ENCODE measurements at places on chromosomes 4 and X.

DNA sequence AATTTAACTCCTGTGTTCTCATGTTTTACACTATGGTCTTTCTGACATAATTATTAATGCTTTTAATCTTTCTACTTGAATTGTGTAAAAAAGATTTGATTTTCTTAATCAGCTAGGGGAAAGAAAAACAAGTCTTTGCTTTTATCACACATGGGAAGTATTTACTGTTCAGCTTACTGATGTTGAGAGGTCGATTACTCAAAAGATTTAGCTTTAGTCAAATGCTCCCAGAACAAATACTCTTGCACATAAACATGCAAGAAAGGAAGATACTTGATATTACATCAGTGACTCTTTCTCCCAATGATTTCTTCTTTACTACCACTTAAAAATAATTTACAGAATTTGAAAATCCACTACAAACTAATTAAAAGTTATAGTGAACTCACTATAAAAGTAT, 198.3 kb upstream of the FAT4 start:
- no peak for DNase-seq

DNA sequence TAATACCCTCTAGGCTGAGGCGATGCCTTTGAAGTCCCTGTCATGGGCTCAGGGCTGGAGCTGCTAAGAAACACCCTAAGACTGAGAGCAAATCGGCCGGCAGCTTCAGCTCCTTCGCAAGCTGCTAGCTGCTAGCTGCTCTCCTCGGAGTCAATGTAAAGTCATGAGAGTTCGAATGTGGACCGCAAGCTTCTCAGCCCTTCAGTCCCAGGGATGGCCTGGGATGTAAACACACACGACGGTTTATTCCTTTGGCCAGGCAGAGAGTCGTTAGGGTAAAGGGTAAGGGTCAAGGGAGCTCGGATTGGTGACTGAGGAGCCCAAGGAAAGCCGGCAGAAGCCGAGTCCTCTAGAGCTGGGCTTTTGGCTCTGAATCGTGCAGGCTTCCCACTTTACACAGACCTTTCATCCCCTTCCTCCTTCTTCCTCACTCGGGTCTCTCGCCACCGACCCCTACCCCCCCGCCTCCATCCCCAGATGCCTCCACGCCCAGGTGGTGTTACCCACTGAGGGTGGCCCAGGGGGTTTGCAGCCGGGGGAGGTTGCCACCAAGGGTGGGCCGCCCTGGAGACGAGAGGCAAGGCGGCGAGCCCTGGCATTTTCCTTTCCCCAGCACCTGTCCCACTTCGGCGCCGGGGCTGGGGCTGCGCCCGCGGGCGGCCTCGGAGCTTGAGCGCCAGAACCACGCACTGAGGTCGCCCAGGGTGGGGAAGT, 3.1 kb upstream of the BCORL1 start:
- no peak for DNase-seq

DNA sequence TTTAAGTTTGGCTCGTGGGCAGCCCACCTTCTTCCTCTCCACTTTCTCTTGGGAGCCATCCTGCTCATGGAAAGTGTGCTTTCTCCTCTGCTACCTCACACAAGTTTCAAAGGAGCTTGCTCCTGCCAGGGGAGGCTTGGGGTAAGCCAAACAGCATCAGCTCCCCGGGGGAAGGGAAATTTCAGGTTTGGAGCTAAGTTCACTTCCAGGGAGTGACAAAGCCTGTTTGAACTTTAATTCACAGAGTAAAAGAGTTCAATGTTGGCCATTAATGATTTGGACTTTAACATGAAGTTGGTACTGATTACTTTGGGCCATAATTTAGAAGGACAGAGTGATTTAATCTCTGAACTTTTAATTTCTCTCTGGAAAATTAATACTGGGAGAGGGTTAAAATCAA, 4.7 kb upstream of the PGRMC2 start:
- DNase-seq = no peak

- peak; percentile 56 for DNase-seq
Measured at GRCh38 chrX:32530802-32531403, 680.4 kb downstream of the DMD start.

DNA sequence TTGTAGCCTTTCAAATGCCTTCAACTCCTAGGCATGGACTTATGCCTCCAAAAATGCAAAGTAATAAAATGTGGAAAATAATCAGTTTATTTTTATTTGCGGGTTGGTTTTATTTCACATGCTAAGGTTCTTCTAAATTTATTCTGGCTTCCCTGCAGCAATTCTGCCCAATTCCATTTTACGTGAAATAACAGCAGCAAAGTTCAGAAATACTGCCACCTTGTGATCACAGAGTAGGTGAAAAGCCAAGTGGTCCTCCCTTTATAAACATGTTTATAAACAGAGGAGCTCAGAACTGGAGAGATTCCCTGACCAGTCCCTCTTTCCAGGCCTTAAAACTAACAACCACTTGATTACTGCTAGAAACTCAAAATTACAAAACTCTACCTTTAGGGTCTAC, 14.7 kb upstream of the DCHS2 start:
- DNase-seq = peak; percentile 53

GRCh38 chr4:4750187-4750586, 109.3 kb upstream of the MSX1 start:
- no peak for DNase-seq

- no peak for DNase-seq
Measured at GRCh38 chr4:996997-997374, 3.8 kb upstream of the SLC26A1 start.

- DNase-seq = no peak
Measured at GRCh38 chr4:158836002-158836369, 67.2 kb downstream of the FNIP2 start.

DNA sequence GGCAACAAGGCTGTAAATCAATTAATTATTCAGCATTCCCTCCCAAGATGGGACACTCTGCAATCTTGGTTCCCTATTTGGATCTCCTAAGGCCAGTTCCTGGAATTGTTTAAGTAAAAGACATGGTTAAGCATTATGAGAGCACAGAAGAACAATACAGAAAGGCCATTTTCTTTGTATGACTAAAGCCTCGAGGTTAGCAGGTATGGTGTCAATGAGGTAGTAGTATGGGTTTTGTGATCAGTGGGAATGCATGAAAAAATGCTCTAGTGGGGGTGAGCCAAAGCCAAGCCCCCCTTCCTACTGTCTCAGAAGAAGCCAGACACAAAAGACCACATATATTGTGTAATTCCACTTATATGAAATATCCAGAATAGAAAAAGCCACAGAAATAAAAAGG, 61.7 kb upstream of the S100G start:
- no peak for DNase-seq

DNA sequence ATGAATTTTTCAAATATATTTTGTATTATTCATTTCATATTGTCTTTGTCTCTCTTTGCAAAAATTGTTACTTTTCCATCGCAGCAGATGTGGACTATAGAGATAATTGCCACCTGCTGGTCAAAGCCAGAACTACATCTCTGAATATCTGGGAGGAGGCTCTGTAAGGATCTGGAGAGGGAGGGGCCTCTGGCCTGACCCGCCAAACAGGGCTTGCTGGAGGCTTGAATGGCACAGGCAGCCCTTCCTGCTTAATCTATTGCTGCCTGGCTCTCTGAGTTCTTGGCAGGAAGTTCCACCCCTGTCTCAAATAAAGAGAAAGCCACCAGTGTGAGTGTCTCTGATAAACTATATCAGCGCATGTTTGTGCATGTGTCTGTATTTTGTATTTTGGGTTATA, 132.4 kb downstream of the ZMAT1 start:
- DNase-seq = peak; percentile 88

DNA sequence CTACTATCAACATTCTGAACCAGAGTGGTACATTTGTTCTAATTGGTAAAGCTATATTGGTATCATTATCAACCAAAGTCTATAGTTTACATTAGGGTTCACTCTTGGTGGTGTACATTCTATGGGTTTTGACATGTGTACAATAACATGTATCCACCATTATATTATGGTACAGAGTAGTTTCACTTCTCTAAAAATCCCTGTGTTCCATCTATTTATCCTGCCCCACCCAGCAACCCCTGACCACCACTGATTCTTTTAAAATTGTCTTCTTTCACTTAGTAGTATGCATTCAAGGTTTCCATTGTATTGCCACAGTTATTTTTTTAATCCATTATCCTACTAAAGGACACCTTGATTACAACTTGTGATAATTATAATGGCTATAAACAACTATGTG, 15.3 kb upstream of the TMPRSS11D start:
- DNase-seq = no peak

- no peak for DNase-seq
Measured at GRCh38 chr4:17188547-17189400, 290.3 kb upstream of the LDB2 start.

GRCh38 chrX:102934624-102935023, 2.4 kb upstream of the RAB40AL start:
- peak; percentile 45 for DNase-seq

DNA sequence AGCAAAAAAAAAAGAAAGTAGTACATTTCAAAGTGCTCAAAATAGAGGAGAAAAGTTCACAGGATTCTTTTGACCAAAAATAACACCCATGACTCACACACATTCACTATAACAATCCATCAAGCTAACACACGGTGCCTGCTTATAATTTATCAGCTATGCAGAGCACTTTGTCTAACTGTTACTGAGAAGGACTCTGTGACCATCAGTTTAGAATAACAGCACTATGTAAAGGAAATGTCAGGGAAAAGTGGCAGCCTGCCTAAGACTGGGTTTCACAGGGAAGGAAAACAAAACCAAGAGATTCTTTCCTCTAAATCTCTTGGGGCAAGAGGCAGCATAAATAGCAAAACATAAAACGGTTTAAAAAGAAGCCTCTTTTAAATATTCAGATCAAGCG, 54.8 kb downstream of the CCDC149 start:
- DNase-seq = peak; percentile 67

DNA sequence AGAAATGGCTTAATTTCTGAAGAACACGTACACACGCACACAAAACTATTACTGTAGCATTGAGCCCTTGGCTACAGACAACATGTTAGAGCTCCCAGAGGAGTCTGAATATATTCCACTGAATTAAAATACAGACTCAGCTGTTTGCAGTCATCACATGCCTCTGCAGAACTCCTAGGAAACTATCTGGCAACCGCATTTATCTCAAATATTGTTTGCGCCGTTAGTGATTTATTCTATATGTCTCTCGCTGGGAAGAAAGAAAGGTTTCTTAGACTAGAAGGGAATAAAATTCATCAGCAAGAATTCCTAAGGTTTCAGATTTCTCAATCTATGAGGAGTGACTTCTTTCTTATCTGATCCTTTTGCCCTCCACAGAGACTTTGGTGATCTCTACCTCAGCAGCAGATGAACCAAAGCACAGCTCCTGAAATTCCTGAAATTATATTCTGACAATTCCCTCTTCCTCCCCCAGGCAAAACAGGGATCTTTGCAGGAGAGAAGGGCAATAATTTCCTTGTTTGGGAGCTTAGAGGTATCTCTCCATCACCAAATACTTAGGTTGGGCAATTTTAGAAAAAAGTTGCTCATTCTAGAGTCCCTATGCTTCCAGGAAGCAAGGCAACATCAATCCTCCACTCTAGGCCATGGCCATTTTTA, 199.2 kb downstream of the APBB2 start:
- no peak for DNase-seq

DNA sequence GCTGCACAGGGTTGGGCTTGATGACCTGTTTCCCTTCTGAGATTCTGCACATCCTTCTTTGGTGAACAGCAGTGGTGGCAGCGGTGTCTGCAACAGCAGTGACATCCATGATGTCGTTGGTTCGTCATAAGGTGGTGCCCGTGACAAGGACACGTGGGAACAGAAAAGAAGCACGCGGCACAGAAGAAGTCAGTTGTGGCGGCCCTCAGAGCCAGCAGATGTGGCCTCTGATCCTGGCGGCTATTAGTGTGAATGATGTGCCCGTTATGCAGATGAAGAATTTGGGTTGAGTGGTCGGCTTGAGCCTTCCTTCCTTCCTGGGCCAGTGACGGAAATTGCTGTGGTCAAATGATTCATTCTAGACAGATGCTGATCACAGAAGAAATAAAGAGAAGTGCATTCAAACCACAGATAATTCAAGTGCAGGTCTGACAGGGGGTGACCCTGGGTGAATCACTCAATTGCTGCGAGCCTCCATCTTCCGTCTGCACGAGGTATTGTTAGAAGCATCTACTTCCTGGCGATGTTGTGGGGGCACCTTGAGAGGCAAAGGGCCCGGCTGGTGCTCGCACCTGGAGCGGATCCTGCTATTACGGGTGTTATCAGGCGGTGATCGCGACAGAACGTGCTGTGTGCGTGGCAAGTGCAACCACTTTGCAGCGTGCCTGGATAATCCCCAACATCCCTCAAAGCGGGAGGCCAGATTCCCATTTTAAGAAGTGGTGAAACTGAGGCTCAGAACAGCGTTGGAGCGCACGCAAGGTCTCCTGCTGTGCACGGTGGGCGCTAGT, 215.2 kb upstream of the PSAPL1 start:
- peak; percentile 58 for DNase-seq

DNA sequence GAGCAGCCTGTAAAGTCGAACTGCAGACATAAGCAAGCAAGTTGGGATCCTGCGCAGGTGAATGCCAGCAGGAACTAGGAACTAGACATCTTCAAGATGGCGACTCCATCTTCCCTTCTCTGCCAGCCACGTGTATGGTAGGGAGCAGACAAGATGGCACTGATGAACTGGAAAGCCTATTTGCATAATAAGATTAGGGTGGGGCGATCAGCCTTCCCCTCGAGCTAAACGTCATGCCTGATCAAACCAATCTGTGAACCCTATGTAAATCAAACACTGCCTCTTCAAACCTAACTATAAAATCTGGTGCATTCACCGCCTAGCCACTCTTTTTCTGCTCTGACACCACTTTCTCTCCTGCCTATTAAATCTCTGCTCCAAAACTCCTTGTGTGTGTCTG, 28.1 kb upstream of the LGI2 start:
- no peak for DNase-seq

DNA sequence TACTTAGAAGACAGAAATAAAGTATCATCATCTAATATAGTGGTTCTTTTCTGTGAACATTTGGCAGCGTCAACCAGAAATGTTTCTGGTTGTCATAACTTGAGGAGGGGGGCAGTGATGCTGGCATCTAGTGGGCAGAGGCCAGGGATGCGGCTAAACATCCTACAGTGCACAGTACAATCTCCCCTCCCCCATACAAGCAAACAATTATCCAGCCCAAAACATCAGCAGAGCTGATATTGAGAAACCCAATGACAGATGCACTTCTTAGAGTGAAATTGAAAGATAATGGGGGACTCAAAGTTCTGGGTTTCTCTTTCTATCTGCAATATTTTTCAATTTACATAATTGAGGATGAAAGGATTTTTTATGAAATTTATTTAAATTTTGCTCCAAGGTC, 1.9 kb upstream of the EIF1AX start:
- no peak for DNase-seq

GRCh38 chrX:6407542-6407941, 127.4 kb downstream of the VCX3A start:
- no peak for DNase-seq

DNA sequence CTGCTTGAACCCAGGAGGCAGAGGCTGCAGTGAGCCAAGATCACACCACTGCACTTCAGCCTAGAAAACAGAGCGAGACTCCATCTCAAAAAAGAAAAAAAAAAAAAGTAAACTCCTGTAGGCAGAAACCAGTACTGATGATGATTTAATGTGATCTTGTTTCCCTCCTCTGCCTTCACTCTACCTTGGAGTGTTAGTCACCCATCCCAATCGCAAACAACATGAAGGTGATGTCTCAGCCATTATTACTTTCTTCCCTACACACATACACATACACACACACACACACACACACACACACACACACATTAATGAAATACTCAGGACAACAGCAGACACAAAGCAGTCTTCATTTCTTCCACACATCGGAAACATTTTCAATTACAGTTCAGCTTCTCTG, 15.6 kb downstream of the XKRX start:
- DNase-seq = no peak

- DNase-seq = no peak
Measured at GRCh38 chr4:140247237-140247636, 93.3 kb upstream of the MAML3 start.

GRCh38 chr4:143513314-143514168, at the start of gene SMARCA5:
Gene SMARCA5, plus strand, starts transcription at chr4:143513702. Its CDS starts 223 bp downstream, at chr4:143513925.
- DNase-seq = peak; percentile 99
